ENCODE measurements at places on chromosomes 3 and 15.

DNA sequence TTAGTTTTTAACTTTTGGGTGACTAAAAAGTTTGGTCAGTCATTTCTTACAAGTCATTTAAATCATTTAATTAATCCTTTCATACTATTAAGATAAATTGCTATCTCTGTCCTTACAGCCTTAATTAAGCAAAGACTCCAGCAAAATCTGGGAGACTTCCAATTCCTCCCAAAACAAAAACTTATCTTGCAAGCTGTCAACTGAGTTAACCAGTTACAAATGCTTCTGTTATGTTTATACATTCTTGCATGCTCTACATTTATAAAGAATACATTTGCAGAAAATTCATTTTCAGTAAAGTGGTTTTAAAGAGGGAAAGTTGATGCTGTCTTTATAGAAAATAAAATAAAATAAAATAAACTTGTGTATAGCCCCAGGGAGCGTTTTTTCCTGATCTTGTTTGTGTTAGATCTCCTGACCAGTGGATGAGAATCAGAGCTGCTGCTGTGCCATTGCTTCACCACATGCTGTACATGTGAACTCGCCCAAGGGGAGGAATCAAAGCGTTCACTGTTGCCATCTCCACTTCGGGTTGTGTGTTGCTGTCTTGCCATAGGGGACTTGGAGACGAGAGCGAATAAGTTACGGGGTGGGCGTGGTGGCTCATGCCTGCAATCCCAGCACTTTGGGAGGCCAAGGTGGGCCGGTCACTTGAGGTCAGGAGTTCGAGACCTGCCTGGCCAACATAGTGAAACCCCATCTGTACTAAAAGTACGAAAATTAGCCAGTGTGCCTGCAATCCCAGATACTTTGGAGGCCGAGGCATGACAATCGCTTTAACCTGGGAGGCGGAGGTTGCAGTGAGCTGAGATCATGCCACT is 5.5 kb downstream of the CCR4 start:
- DNase-seq: no peak

- DNase-seq: no peak
These were observed 1.6 kb upstream of the TOPAZ1 start for GRCh38 chr3:44240061-44240460.

DNA sequence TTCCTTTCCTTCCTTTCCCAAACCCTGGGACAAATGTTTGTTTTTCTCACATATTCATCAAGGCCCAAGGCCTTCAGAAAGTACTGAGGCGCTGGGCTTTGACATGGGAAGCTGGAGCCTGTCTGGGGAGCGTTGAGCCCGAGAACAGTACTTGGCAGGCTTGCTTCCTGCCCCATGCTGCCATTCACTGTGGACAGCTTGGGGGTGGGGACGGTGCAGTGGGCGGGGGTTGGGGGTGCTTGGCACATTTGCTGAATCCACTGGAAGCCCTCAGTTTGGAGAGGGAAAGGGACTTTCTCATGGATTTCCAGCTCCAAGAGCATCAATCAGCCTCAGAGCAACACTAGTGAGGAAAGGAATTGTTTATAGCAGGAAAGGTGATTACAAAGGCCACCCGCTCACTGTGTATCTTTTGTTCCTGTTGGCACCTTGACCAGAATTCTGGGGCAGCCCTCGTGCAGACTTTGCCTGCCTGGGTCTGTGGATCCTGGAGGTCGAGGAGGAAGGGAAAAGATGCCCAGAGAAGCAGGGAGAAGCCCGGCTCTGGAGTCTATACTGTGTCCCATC is 199.8 kb upstream of the RGMA start:
- DNase-seq: no peak

DNA sequence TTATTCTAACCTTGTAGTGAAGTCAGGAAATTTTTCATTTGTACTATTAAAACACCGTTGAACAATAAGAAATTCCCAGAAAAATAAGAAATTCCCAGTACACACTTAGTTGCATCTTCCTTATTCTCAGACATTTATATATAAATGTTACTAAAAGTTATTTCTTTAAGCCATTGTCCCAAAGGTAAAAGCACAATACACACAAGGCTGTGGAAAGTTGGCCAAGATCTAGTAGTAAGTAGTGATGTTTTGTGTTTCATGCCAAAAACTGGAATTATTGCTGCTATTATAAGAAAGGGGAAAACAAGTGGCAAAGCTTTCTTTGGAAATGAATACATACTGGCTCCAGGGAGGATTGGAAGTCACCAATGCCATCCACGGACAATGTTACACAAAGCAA is 802.5 kb upstream of the DPPA4 start:
- no peak for DNase-seq

- no peak for DNase-seq
These were observed 21.6 kb downstream of the BUB1B start for GRCh38 chr15:40182358-40183029.

GRCh38 chr15:101044625-101045235 is 125.6 kb downstream of the LRRK1 start:
- DNase-seq: no peak

GRCh38 chr3:101643861-101644613 is 32.9 kb downstream of the ZBTB11 start:
- no peak for DNase-seq

DNA sequence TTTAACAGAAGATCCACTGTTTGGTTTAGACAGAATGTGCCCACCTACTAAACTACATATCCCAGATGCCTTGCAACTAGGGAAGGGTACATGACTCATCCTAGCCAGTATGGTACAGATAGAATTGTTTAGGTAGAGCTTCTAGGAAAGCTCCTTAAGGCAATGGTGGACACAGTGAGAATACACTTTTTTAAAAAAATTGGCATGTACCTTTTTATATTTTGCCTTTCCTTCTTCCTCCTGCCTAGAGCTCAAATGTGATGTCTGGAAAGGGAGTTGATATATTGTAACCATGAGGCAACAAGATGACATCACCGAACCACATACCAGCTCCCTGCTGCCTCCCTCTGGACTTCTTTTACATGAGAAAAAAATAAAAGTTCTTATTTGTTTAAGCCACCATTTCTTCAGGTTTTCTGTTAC is 14.4 kb upstream of the C3orf80 start:
- DNase-seq: no peak
